Stimulated activated naive CD4-positive, alpha-beta T cell (primary cell): ENCODE measurements at places on chromosomes 3 and 15.

- no peak for DNase-seq
These were observed 70.7 kb downstream of the CD200R1L start for GRCh38 chr3:112776000-112776399.

- DNase-seq, result no peak
These were observed 22.2 kb upstream of the BLM start for GRCh38 chr15:90694987-90695386.

- no peak for DNase-seq
These were observed 206.1 kb downstream of the CADPS start for GRCh38 chr3:62669161-62669560.

DNA sequence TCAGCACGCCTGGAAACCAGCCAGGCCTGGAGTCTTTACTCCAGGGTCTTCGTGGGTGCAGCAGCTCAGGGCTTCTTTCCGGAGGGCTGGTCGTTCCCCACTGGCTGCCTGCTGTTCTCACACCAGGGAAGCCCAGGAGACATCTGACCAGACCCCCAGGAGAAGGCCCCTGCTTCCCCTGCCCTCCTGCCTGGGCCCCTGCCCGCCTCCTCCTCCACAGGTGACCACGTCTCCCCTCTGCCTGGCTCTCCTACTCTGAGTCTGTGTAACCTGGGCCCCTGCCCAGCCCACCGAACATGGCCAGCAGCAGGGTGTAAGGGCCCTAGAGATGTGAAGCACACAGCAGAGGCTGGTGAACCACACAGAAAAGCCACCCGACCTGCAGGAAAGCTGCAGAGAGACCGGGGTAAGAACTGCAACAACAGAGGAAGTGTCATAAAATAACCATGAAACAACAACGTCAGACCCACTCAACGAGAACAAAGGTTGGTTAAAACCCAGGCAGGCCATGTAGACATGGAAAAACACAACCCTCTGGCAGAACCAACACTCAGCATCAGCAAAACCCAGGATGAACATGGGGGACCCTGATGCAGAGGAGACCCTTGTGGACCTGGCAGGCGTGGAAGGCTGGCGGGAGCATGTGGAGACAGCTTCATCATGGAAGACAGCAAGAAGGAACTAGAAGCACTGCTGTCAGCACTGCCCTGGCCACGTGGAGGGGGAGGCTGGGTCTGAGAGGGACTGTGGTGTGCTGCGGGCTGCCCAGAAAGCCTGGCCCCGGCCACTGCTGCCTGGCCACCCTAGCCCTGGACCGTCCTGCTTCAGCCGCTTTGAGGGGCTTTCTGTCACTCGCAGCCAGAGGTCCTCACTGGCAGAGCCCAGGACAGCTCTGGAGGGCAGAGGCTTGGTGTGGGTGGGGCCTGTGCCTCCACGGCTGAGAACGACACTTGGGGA, 20.4 kb downstream of the UROC1 start:
- no peak for DNase-seq
